Breast epithelium (tissue), 4 donors: ENCODE measurements at places on chromosomes 13 and 19. TPM values are rescaled to one million over a fixed set of nuclear protein-coding genes. Genes with fewer than 3 reads are reported as not detected.

DNA sequence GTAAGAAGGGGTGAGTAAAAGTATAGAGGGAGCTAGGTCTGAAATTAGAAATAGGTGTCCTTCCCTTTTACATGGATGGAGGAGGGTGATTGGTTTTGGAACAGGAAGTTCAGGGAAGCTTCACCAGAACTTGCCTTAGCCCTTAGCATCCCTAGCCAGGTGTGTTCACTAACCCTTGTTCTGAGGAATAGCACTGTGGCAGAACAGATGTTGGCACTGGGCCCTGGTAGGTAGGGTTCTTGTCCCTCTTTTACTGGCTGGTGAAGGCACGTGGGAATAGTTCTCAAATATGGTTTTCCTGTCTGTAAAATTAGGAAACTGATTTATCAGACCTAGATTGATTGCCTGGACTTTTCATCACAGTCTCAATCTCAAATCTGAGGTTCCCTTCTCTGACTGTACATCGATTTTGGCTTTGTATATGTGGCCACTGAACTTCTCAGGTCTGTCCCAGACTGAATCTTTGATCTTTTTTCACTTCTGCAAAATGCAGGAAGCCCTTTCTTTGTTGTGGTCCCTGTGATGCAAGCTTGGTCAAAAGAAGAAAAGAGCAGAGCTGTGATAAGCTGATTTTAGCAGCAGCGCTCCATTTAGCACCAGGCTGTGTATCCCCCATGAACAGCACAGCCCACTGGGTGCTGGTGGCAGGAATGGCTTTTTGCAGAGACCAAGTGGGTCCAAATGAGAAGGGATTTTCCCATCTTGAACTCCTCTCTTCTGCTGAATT lies 86.2 kb upstream of the HTR2A start:
- DNase-seq: no peak

- DNase-seq: peak; percentile 80
Measured at GRCh38 chr19:39328046-39328705, 7.5 kb upstream of the LRFN1 start.

DNA sequence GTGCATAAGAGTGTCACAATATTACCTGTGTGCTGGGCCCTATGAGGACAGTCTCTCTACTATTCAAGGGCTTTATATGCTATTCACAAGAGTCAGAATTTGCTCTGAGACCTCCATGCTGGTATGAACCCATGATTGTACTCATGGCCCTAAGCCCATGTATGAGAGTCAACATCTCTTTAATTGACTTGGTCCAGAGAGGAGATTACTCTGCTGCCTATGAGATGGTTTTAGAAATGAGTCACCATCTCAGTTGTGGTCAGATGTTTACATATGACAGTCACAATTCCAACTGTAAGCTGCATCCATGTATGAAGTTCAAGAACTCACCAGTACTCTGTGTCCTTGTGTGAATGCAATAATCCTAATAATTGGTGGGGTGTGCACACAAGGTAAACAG lies 19.9 kb upstream of the ZNF208 start:
- no peak for DNase-seq

- no peak for DNase-seq
Measured at GRCh38 chr13:81018936-81019335, 678.0 kb upstream of the SPRY2 start.

- no peak for DNase-seq
Measured at GRCh38 chr13:39105110-39105509, 66.9 kb downstream of the NHLRC3 start.

DNA sequence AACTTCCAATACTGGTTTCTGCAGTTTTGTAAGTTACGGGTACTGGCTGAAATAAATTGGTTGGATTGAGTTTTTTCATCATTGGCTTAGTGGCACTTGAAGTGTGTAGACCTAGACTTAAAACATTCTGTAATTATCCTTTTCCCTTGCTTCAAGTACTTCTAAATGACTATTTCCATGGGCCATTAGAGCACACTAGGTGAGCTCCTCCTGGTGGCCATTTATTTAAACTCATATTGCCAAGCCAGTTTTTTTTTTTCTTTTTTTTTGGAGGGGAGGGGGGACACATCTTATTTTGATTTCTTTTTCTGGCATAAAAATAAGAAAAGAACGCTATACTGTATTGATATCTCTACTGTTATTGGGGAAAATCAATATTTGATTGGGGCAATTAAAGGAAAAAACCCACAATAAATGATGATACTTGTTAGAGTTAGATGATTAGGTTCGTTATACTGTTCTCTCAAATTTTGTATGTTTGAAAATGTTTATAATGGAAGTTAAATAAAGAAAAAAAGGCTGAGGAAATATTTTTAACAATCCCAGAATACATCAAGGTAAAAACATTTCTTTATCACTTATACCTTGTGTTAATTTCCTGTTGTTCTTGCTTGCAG lies 82.9 kb downstream of the PDS5B start:
- DNase-seq: no peak

DNA sequence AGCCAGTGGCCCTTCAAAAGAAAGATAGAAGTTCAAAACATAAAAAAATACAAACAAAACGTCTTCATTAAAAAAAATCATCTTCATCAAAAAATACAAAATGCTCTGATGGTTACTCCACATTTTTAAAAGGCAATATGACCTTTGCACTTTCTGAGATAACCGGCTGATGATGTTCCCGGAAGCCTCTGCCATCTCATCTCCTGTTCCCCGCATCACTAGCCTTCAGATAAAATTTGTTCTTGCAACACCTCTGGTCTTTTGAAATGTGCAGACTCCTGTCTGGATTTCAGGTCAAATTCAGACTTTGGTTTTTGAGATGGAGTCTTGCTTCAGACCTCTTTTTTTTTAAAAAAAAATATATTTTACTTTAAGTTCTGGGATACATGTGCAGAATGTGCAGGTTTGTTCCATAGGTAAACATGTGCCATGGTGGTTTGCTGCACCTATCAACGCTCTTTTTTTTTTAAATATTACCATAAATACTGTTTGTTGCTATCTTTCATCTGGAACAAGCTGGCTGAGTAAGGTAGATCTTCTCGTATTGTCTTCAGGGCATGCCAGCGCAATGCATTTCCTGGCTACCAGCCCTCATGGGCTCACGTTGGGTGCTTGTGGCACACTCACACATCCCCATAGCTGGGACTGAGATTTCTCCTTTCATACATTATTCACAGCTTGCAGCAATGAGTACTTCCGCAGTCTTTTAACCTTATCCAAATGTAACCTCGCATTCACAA lies 418.9 kb upstream of the ARGLU1 start:
- DNase-seq: no peak

DNA sequence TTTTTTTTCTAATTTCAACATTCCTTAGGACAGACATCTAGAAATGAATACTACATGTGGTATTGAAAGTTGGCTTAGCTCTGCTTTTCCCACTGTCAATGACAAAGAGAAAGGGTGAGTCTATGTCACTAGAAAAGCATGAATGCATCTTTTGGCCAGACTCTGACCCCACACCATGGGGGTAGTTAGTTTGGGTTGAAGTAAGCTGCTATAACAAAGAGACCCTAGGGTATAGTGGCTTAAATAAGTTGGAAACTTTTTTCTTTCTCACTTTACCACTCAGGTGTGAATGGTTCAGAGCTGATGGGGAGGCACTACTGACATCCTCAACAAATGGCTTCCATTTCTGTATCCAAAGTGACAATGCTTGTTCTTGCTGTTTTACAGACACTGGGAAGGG lies 161.5 kb downstream of the DLEU7 start:
- no peak for DNase-seq

- no peak for DNase-seq
Measured at GRCh38 chr13:47168618-47169017, 271.8 kb upstream of the HTR2A start.

Gene DCLK1
- total RNA-seq: 158 TPM

Gene HSD11B1L
- total RNA-seq: 13.1 TPM

Gene MIA
- 5.6 TPM for total RNA-seq

Gene N4BP2L1
- total RNA-seq: 54.3 TPM

Gene GNA15
- 16.2 TPM for total RNA-seq

Gene LYPD5
- total RNA-seq: 0.48 TPM

Gene POLRMT
- total RNA-seq: 34.7 TPM

Gene SOX21
- total RNA-seq: not detected
